GM18507 (cell line): ENCODE measurements at places on chromosomes 16 and 17.
A peak's percentile ranks its signal among the peaks of the same experiment; 100 is the strongest.

GRCh38 chr17:67830440-67830839 is 5.1 kb downstream of the BPTF start:
- no peak for DNase-seq

DNA sequence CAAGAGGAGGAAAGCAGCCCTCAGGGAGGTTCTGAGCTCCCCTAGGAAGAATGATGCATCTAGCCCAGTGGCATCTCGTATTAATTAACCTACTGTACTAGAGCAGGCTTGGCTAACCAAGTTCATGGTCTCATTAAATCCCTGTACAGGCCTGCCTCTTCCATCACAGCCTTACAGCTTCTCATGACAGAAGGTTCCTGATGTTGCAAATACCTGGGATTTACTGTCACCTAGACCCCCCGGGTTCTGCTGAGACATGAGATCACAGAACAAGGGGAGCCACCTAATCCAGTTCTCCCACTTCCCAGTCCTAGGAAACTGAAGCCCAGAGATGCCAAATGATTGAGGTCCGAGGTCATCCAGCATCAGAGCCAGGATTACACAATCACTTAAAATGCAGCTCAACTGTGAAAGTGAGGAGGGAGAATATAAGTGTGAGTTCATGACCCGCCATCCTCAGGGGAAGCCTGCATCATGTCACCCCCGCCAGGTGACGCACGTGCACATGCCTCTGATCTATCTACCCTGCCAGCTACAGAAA is 23.9 kb downstream of the ACLY start:
- DNase-seq, result no peak

DNA sequence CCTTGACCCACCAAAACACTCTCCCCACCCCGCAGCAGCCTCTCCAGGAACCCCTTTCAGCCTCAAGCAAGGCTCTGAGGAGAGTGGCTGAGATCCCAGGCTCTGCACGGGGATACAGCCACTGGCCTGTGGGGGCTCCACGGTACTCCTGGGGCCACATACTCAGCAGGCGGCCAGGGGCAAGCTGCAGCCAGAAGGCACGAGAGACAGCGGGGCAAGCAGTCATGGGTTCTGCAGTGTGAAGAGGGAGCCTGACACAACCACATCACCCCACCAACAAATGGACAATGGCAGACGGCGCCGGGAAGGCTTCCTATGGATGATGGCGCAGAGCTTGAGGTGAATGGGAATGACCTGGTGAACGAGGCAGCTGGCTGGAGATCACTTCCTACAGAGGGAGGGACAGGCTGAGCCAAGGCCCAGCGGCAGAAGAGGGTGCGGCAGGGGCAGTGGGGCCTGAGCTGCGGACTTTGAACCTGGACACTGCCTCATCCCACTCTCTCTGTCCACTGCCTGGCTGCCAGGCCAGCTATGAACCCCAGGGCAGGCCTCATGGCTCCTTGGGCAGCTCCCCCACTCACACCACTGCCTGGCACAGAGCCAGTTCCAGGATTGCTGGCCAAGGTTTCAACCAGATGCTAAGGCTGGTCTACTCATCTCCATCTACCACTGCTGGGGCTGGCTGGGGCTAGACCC is 10.8 kb upstream of the BCAR1 start:
- no peak for DNase-seq

- DNase-seq, result no peak
Observed at GRCh38 chr17:16507918-16508533, 16.0 kb upstream of the LRRC75A start.

DNA sequence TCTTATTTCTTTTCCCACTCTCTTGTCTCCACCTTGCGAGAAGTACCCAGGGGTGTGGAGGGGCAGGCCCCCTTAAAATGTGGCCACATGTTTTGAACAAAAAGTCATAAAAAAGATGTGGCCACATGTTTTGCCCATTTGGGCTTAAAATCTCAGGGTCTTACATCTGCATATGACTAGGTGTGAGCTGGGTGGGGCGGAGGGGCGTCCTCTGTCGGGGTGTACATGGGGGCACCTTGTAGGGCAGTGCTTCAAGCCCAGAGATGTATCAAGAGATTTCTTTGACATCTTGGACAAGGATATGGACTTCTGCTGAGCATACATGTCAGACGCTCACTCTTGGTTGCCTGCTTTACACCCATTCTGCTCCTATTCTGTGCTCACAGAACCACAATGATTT is 13.0 kb upstream of the SLC47A1 start:
- DNase-seq, result no peak

DNA sequence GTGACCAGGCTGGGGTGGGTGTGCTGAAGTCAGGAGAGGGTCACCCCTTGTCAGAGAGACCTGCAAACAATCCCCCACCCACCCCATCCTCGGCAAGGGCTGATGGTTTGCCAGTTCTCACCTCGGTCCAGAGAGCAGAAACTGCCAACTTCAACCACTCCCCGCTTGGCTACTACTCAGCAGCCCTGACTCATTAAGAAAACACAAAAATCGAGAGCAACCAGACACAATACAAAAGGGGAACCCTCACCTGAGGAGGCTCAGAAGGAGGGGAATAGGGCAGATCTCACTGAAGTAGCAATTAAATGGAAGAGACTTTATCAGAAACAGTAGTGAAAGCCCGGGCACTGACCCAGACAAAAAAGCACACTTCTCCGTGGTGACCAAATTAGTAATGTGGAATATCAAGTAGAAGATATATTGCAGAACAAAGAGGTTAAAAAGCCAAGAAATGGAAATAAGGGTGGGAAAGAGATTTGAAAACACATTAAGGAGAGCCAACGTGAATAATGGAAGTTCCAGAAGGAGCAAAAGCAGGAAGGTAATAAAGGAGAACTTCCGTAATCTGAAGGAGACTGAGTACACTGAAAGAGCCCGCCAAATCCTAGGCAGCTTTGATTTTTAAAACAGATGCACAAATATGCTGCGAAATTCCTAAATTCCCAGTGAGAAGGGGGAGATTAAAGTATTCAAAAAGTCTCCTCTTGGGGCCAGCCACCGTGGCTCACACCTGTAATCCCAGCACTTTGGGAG is 23.6 kb downstream of the CENPV start:
- DNase-seq, result no peak

GRCh38 chr16:23175651-23176050 is 6.9 kb upstream of the SCNN1G start:
- no peak for DNase-seq

- DNase-seq, result no peak
Observed at GRCh38 chr17:65170839-65171238, 33.7 kb downstream of the RGS9 start.

DNA sequence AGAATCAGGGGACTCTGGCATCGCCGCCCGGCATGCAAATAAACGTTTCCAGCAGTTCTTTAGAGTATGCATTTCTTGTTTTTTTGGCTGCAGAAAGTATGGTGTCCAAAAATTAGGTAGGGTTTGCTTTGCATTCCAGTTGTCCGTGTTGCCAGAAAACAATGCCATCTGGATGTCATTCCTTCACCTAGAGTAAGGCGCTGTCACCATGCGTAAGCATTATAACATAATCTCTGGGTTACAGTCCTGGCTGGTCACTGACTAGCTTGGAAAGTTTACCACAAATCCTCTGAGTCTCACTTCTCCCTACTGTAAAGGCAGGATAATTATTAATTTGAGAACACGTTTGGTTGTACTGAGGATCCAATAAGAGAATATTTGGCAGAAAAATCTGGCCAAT is 457.7 kb downstream of the XYLT1 start:
- DNase-seq, result no peak

DNA sequence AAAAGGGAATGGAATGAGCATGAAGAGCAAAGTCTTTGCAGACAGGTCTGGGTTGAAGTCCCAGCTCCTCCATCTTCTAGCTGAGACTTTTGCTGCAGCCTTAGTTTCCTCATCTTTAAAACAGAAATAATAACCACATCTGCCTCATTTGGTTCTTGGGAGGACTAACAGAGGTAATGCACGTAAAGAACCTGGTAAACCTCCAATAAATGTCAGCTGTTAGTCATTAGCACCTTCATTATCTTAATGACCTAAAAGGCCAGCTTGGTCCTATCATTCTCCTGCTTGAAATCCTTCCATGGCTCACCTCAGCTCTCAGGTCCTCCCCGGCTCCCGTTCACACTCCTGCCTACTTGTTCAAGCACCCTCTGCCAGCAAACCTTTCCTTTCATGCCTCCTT is 51.8 kb downstream of the SKAP1 start:
- DNase-seq, result no peak

DNA sequence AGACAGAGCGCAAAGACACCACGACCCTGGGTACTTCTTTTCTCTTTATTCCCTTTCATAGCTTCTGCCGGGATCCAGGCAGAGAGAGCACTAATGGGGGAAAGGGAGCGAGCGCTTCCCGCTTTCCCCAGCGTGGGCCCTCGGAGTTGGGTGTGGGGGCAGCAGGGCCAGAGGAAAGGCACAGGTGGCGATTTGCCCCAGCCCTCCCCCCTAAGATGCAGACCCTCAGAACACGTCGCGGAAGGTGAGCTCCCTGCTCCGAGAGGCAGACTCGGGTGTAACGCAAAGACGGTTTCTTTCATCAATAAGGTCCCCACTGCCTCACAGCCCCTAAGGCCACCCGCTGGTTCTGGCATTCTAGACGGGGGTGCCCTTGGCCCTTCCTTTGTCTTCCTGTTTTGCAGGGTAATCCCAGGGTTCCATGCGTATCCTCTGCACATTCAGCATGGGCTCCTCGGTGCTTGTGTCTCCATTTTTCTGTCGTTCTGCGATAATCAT is 570 bp upstream of the NME3 start:
- DNase-seq, result no peak

- DNase-seq, result no peak
Observed at GRCh38 chr16:80079072-80079471, 461.7 kb upstream of the DYNLRB2 start.

DNA sequence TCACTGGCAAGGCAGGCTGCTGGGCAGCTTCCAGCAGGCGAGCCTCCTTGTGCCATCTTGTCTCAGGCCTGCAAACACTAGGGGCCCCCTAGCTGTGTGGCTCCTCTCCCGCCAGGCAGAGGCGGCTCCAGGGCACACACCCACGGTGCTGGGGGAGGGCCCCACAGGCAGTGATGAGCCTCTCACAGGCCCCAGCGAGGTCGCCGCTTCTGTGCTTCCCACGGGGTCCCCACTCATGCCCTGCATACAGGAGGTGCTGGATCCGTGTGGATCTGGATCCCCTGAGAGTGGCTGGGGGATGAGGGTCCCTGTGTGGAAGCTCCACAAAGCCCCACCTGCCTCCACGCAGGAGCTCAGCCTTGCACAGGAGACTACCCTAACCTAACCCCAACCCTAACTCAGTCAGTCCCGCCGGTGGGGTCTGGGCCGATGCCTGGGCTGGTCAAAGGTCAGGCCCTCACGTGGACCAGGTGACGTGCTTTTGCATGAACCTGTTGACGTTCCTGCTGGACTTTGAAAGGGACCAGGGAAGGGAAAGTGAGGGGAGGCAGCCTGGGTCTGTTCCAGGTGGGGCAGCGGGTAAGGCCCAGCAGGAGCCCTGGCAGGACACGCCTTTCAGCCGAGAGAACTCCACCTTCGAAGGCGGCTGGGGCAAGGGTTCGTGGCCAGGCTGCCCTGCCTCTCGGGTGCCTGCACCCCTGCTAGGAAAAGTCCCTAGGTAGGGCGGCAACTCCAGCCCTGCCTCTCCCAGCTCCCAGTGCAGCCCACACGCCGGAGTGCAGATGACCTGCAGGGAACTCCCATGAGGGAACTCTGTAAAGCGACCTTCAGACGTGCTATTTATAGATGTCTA is 5.2 kb downstream of the SECTM1 start:
- no peak for DNase-seq

GRCh38 chr17:47703671-47704070 is 9.7 kb downstream of the TBKBP1 start:
- no peak for DNase-seq

- no peak for DNase-seq
Observed at GRCh38 chr16:23642246-23642774, 1.0 kb downstream of the DCTN5 start.

DNA sequence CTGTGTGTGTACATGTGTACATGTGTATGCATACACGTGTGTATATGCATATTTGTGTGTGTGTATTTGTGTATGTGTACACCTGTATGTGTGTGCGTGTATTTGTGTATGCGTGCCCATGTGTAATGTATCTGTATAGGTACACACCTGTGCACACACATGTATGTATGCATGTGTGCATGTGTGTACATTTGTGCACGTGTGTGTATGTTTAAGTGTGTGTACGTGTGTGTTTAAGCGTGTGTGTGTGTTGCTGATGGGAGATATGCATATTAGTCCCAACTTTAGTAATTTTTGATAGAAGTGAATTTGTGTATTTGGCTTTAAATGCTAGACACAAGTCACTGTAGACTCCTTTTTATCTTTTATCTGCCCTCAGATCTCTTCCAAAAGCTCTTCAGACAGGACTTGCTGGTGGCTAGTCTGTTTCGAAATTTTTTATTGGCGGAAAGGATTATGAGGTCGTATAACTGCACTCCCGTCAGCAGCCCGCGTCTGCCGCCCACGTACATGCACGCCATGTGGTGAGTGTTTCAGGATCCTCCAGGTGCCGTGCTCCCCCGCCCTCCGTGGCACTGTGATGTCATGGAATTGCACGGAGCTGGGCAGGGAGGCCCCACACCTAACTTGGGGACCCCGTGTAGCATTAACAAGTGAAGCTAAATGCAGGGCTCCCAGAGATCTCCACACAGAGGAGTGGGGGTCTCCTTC is 168.8 kb upstream of the CHMP6 start:
- DNase-seq, result no peak

GRCh38 chr17:63275318-63275970 is 170.7 kb downstream of the CYB561 start:
- no peak for DNase-seq

GRCh38 chr16:4365014-4365406 is 6.6 kb upstream of the VASN start:
- DNase-seq, result no peak

GRCh38 chr16:4902038-4902437 is 34.9 kb downstream of the PPL start:
- DNase-seq, result no peak

DNA sequence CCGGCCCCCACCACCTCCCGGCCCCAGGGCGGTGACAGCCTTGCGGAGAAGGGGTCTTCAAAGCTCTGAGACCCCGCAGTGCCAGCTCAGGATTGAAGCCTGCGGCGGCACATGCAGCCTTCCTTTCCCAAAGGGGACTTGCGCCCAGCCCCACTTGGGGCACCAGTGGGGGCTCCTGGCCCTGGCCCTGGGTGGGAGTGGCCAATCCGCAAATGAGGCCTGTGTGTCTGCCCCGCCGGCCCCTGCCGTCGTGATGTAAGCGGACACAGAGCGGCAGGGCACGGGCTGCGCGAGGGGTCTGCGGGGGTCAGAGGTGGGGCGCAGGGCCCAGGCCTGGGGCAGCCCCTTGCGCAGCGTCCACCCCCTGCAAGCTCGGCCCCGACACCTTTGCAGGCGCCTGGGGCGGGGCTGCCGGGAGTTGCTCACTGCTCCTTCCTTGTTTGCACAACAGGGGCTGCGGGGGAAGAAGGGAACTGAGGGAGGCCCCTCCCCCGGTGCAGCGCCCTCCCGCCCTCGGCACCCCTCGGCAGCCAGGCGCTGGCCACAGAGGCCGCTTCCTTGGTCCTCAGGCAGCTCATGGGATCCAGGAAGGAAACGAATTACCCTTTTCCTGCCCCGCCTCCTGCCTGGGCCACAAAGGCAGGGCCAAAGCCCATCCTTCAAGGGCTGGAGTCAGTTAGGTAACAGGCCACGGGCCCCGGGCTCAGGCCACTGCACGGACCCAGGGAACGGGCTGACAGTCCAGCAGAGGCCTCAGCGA is 2.9 kb downstream of the SLC16A3 start:
- DNase-seq, result no peak

GRCh38 chr17:69452664-69453260 is 38.3 kb downstream of the MAP2K6 start:
- DNase-seq, result no peak

- DNase-seq, result peak; percentile 22
Observed at GRCh38 chr16:17026600-17027242, 444.0 kb downstream of the XYLT1 start.
